ENCODE measurements at places on chromosomes 13 and 19.

GRCh38 chr19:48183356-48183755, 12.9 kb downstream of the ZSWIM9 start:
- H3K27me3 ChIP-seq: no peaks in the 10 kb centered on the region
- H3K36me3 ChIP-seq: peaks cover 8% of the 10 kb centered on the region
- no peak for DNase-seq

GRCh38 chr13:32039056-32039455, 7.5 kb downstream of the FRY start:
- no peak overlapping the region for H3K4me3 ChIP-seq
- H3K27me3 ChIP-seq: no peaks in the 10 kb centered on the region
- H3K4me1 ChIP-seq: no peaks in the 10 kb centered on the region
- no peak for DNase-seq
- no peak overlapping the region for H3K27ac ChIP-seq
- H3K36me3 ChIP-seq: no peaks in the 10 kb centered on the region

- no peaks in the 10 kb centered on the region for H3K36me3 ChIP-seq
- DNase-seq: no peak
- no peak overlapping the region for H3K4me3 ChIP-seq
- H3K27ac ChIP-seq: no peak overlapping the region
- H3K4me1 ChIP-seq: no peaks in the 10 kb centered on the region
Measured at GRCh38 chr13:38141792-38142191, 207.9 kb upstream of the UFM1 start.

- no peaks in the 10 kb centered on the region for H3K27me3 ChIP-seq
- H3K36me3 ChIP-seq: peaks cover 4% of the 10 kb centered on the region
- no peaks in the 10 kb centered on the region for H3K4me1 ChIP-seq
- no peak overlapping the region for H3K4me3 ChIP-seq
- no peak overlapping the region for H3K27ac ChIP-seq
Measured at GRCh38 chr13:42068886-42069285, 20.4 kb downstream of the DGKH start.

DNA sequence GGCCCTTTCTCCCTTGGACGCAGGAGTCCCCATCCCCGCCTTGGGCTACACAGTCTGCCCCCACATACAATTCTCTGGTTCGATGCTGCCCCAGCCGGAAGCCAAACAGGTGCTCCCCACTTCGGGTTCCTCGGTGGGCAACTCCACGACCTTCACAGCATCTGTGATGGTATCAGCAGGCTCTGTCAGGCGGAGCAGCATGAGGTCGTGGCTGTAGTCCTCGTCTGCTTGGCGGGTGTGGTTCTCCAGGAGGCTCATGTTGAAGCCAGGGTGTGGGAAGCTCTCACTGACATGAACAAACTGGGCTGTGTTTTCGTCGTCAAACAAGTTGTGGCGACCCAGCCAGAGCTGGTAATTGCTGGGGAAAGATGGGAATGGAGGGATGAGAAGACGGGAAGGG, 3.5 kb downstream of the KLK1 start:
- H3K4me1 ChIP-seq: peaks cover 7% of the 10 kb centered on the region
- no peak overlapping the region for H3K4me3 ChIP-seq
- no peaks in the 10 kb centered on the region for H3K36me3 ChIP-seq
- H3K27ac ChIP-seq: no peak overlapping the region

DNA sequence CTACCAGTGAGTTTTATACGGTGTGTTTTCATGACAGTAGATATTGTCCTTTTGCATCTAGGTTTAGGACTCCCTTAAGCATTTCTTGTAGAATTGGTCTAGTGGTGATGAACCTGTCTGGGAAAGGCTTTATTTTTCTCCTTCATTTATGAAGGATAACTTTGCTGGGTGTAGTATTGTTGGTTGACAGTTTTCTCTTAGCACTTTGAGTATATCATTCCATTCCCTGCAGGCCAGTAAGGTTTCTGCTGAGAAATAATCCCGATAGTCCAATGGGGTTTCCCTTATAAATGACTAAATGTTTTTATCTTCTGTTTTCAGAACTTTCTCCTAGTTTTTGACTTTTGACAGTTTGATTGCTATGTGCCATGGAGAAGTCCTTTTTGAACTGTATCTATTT, 57.2 kb downstream of the DNAJC3 start:
- H3K4me1 ChIP-seq: no peaks in the 10 kb centered on the region
- no peaks in the 10 kb centered on the region for H3K36me3 ChIP-seq
- no peak overlapping the region for H3K4me3 ChIP-seq
- H3K27ac ChIP-seq: no peak overlapping the region

Measured in thymus (tissue), 14 donors.